ENCODE measurements at places on chromosomes 13 and 19. TPM values are rescaled to one million over a fixed set of nuclear protein-coding genes. Genes with fewer than 3 reads are reported as not detected.

DNA sequence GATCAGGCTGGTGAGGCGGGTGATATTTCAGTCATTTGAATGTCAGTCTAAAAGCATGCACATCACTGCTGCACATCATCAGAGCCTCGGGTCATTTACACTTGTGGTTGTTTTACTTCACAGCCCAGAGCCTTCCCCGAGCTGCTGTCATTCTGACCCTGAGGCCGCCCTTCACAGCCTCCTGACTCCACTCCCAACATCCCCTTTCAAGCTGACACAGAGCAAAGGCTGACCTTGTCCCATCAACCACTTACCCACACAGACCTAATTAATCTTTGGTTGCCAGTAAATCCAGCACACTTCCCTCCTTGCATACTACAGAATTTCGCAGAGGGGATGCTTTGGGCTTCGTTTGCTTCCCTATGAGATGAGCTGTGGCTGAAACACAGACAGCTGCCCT is 528.1 kb downstream of the DIAPH3 start:
- peak; percentile 32 for DNase-seq

DNA sequence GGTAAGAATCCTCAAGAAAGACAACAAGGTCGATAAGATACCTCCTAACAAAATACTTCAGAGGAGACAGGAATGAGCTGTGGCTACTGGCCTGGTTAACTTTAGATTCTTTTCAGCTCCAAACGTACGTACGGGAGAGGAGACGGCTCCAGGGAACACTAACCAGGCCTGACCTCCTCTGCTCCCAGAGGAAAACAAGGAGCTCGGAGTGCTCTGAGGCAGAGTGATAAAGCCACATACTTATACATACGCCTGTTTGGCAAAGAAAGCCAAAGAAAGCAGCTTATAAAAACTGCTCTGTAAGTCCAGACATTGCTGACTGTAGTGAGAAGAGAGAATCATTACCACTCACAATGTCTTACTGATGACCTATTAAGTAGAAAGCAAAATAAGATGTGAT is 263.9 kb downstream of the MZT1 start:
- DNase-seq = peak; percentile 45

GRCh38 chr13:109870696-109871370 is 84.5 kb upstream of the IRS2 start:
- peak; percentile 34 for DNase-seq

DNA sequence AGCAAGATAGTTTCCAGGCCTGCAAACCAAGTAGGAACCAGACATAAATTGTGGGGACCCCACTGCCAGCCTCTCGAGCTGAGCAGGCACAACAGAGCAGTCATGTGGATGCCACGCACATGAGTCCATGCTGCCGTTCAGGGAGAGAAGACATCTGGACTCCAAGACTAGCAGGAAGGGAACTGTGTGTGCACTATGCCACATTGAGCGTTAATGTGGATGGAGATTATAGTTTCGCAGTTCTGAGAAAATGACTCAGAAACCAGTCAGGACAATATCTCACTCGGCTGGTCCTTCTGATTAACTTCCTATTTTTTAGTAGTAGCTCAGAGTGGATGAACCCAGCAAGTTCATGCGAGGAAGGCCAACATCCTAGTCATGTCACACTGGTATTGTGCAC is 124.9 kb downstream of the CRYL1 start:
- no peak for DNase-seq

DNA sequence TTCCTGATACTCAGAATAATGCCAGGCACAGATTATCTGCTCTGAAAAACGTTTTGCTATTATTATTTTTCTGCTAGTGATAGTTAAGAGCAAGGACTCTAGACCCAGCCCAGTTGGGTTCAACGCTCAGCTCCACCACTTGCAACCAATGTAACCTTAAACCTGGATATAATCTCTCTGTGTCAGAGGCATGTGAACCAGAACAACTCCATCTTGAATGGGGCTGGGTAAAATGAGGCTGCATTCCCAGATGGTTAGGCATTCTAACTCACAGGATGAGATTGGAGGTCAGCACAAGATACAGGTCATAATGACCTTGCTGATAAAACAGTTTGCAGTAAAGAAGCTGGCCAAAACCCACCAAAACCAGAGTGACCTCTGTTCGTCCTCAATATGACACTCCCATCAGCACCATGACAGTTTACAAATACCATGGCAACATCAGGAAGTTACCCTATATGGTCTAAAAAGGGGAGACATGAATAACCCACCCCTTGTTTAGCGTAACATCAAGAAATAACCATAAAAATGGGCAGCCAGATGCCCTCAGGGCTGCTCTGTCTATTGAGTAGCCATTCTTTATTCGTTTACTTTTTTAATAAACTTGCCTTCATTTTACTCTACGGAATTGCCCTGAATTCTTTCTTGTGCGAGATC is 13.6 kb downstream of the FAM187B start:
- DNase-seq = no peak

GRCh38 chr13:43206838-43207237 is 183.5 kb downstream of the DNAJC15 start:
- DNase-seq = no peak

- DNase-seq = no peak
Measured at GRCh38 chr13:43316281-43316680, 292.9 kb downstream of the DNAJC15 start.

GRCh38 chr13:59279576-59279975 is 884.2 kb downstream of the DIAPH3 start:
- DNase-seq = no peak

DNA sequence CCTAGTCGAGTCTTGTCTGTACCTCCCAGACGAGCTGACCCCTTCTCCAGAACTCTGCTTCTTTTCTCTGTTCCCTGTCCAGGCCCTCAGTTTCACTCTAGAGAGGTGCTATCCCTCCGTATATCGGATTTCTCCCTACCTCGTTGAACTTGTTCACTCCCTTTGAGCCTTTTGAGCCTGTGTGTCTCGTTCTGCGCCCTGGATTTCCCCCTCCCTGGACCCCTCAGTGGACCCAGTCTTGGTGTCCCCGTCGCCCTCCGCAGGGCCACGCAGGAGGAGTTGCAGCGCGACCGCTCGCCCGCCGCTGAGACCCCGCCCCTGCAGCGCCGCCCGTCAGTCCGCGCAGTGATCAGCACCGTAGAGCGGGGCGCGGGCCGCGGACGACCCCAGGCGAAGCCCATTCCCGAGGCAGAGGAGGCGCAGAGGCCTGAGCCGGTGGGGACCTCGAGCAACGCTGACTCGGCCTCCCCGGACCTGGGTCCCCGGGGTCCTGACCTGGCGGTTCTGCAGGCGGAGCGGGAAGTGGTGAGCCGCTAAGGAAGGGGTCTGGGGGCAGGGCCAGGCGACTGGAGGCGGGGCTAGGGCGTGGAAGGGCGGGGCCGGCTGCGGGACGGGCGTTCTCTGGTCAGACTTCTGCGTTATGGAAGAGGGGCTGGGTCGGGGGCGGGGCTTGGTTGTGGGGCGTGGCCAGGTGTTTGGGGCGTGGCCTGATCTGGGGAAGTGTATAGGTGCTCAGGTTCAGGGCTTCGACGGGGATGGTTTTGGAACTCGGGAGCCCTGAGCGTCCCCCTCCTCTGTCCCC is 5.5 kb downstream of the EPS8L1 start:
- peak; percentile 79 for DNase-seq

DNA sequence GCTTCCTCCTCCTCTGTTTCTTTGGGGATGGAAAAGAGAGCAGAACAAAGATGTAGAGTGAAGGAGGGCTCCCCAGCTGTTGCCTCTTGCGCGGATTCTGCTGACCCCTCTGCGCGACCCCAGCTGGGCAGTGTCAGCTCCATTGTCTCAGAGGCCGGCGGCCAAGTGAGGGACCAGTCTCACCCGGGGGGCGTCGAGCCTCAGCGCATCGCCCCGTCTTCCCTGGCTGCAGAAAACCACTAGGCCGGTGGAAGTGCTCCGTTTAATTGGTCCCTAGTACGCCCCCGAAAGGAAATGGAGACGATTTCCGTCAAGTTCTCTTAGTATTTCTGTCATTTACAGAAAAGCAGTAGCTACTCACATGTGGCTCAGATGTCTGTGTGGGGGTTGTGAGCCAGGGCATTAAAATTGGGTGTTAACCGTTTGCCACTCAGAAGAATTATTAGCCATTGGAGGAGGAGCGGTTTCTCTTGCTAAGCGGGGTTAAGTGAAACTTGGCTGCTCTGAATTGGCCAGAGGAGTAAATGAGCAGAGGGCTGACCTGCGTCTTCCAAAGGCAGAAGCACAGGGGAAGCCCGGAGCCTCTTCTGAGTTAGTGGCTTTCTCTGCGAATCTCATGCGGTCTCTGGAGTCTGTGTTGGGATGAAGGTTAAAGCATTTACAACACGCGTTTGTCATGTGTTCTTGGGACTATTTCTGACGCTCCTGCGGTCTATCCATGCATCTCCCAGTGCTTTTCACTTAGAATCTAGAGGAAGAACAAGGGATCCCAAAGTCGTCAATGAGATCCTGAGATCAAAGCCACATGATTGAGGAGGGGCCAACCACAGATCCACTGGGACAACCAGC is 132.8 kb upstream of the MYO16 start:
- DNase-seq = peak; percentile 23

Gene TPT1
- 1,761 TPM for total RNA-seq

Gene ESD
- 83.2 TPM for total RNA-seq

Gene ICAM4
- 23.4 TPM for total RNA-seq

Gene ZNF526
- 13.0 TPM for total RNA-seq

Gene ACP7
- total RNA-seq = not detected

Gene PLIN4
- total RNA-seq = 0.07 TPM

Gene SLC10A2
- total RNA-seq = not detected

Gene PIN1
- 221 TPM for total RNA-seq

Gene KRTDAP
- total RNA-seq = not detected

Gene HCN2
- total RNA-seq = 1.0 TPM
